ENCODE measurements at places on chromosomes 13 and 19. TPM values are rescaled to one million over a fixed set of nuclear protein-coding genes. Genes with fewer than 3 reads are reported as not detected.

The ZNF98 gene
- not detected for total RNA-seq

The SIAH3 gene
- total RNA-seq = not detected

The CYP4F2 gene
- not detected for total RNA-seq

DNA sequence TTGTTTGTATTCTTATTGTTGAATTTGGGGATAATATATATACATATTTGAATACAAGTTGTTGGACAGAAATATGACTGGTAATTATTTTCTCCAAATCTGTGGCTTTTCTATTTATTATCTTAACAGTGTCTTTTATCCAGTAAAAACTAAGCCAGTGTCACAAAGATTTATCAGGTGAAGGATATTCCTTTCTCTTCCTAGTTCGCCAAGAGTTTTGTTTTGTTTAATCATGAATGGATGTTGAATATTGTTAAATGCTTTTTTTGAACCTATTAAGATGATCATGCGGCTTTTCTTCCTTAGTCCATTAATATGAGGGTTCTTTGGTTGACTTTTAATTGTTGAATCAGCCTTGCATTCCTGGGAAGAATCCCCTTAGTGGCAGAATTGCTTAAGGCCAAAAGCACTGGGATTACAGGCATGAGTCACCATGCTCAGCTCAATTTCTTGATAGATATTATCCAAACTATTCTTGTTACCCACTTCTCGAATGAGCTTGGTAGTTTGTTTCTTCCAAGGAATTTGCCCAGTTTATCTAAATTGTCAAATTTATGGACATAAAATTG is 53.3 kb downstream of the TEX26 start:
- H3K27me3 ChIP-seq = no peaks in the 10 kb centered on the region
- peaks cover 7% of the 10 kb centered on the region for H3K4me1 ChIP-seq
- H3K4me3 ChIP-seq = no peak overlapping the region

- H3K4me1 ChIP-seq = peaks cover 7% of the 10 kb centered on the region
- no peaks in the 10 kb centered on the region for H3K27me3 ChIP-seq
- no peaks in the 10 kb centered on the region for H3K36me3 ChIP-seq
These were observed 21.2 kb upstream of the DOCK9 start for GRCh38 chr13:98998831-98999638.

DNA sequence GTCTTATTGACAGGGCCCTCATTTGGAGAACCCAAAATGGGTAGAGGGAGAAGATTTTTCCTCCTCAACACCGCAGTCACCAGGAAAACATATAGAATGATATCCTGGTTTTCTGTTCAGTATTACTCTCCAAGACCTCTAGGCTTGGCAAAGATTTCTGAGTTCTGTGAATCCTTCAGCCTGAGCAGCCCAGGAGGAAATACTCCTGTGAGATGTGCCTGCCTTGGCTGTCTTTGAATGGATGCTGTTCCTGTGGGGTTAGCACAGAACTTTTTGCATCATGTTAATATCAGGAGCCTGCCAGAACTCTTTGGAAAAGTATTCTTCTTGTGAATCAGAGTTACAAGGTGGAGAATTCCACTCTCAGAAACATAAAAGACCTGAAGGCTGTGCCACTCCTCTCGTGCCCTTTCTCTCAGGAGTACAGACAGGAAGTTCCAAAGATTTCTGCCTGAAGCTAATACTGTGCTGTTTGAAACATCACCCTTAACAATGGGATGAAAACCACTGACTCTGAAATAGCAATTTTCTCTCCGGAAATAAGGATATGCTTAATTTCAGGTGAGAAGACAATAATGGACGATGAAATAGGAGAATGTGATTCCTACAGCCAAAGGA is 520.1 kb upstream of the NBEA start:
- peaks cover 2% of the 10 kb centered on the region for H3K4me1 ChIP-seq
- H3K36me3 ChIP-seq = no peaks in the 10 kb centered on the region
- H3K27ac ChIP-seq = no peak overlapping the region
- no peak overlapping the region for H3K4me3 ChIP-seq
- DNase-seq = no peak

Measured in H9 (cell line).